Forelimb muscle (tissue), 1 donor: ENCODE measurements at places on chromosomes 4 and X. TPM values are rescaled to one million over a fixed set of nuclear protein-coding genes. Genes with fewer than 3 reads are reported as not detected.

The MAP3K15 gene
- 0.68 TPM for polyA plus RNA-seq

The PTPN13 gene
- polyA plus RNA-seq: 3.6 TPM

The SAGE1 gene
- polyA plus RNA-seq: not detected

The POF1B gene
- polyA plus RNA-seq: 0.05 TPM

The AFM gene
- polyA plus RNA-seq: not detected

The UGT2B11 gene
- not detected for polyA plus RNA-seq

The CFP gene
- polyA plus RNA-seq: 3.0 TPM

DNA sequence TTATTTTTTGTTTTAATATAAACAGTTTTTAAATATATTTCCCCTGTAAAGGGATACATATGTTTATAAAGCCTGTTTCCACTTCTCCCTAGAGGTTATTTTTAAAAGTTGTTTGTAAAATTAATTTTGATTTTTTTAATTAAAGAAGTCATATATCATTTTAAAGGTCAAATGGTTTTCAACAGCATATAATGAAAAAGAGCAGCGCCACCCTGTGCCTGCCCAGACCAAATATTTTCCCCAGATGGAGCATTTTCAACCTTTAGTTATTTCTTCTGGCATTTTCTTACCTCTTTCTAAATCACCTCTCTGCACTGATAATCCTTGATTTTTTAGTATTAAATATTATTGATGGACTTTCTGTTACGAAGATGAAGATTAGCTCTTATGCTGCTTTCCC lies 21.0 kb downstream of the MSX1 start:
- DNase-seq: no peak

DNA sequence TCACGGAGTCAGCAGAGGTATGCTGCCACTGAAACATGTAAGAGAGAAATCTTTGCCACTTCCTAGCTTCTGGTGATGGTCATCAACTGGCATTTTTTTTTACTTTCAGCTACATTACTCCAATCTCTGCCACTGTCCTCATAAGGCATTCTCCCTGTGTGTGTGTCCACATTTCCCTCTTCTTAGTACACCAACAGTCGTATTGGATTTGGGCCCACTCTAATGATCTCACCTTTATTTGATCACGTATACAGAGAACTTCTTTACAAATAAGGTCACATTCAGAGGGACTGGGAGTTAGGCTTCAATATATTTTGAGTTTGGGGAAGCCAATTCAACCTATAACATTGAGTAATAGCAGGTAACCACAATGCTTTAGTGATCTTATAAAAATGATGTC lies 649.1 kb downstream of the GRID2 start:
- DNase-seq: no peak

GRCh38 chr4:182855312-182855711 lies 61.9 kb downstream of the DCTD start:
- DNase-seq: no peak

DNA sequence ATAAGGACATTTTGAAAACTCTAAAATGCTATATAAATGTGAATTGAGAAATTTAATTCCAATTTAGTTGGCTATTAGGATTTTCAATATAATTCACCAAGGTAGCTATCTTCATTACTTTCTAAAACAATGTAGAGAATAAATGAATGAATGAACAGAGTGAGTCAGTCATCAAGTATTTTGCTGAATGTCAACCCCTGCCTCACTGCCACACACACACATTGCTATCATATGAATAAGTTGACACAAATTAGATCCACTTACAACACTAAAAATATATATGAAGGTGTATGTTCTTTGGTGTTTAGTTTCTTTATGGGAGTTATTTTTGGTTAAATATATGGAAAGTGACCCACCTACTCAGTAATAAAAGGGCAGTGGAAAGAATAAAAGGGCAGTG lies 141.4 kb upstream of the SMIM10 start:
- DNase-seq: no peak

DNA sequence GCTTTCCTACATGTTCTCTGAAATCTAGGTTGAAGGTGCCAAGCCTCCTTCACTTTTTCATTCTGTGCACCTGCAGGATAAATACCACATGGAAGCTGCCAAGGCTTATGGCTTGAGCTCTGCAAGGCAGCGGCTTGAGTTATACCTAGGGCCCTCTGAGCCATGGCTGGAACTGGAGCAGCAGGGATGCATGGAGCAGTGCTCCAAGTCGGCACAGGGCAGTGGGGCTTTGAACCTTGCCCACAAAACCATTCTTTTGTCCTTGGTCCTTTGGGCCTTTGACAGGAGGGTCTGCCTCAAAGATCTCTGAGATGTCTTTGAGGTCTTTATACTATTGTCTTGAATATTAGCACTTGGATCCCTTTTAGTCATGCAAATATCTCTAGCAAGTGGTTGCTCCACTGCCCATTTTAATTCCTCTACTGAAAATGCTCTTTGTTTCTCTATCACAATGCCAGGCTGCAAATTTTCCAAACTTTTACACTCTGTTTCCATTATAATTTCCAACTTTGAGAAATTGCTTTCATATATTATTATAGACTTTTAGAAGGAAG lies 536.2 kb upstream of the KLHL4 start:
- no peak for DNase-seq

DNA sequence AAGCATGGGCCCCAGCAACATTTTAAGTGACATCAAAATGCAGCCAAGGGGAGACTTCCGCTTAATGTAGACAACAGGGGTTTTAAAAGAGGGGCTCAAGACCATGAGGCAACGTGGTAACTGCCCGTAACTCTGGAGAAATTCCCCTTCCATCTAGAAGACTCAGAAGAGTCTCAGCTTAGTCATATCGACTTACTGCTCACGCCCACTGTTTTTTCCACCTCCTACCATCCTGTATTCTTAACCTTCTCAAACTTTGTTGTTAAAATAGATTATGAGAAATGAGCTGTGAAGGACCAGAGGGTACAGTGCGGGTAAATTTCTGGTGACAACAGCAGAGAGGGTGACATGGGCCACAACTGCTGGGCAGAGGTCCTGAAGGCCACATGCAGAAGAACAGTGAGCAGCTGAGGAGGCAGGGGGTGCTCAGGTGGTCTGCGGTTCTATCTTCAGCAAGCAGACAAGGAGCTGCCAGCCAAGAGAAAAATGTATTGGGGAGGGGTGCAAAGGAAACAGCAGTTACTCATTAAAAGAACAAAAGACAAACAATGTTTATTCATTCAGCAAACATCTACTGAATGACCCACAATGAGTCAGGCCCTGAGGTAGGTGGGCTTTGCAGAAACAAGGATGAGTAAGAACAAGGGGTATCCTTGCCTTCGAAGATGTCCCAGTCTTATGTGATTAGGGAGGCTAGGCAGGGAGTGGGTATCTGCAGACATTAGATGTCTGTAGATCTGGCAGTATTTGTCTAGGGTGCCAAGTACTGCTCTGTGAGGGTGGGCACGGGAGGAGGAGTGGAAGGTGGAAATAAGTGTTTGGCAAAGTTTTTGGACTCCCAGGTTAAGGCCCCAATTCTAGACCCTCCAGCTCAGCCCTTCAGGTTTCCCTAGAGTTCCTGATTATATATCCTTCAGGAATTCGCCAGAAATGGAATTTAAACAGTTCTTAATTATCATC lies 175.3 kb downstream of the TSPAN5 start:
- DNase-seq: no peak

DNA sequence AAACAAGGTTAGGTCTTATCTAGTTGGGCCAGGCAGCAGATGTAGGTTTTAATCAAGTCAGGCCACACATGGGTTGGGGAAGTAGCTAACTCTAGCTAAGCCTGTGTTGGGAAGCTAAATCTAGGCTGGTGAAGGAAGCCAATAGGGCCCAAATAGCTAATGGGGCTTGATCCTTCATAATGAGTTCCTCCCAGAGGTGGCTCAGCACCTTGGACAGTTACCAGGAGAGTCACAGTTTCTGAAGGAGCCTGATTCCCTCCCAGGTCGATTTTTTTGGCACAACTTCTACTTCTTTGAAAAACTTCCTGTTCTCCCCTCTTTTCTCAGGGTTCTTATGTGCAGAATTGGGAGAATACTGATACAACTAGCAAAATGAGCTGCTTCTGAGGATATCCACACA lies 242.5 kb upstream of the PRPS2 start:
- DNase-seq: no peak

- DNase-seq: no peak
Measured at GRCh38 chrX:10022273-10022541, 55.0 kb downstream of the CLDN34 start.

DNA sequence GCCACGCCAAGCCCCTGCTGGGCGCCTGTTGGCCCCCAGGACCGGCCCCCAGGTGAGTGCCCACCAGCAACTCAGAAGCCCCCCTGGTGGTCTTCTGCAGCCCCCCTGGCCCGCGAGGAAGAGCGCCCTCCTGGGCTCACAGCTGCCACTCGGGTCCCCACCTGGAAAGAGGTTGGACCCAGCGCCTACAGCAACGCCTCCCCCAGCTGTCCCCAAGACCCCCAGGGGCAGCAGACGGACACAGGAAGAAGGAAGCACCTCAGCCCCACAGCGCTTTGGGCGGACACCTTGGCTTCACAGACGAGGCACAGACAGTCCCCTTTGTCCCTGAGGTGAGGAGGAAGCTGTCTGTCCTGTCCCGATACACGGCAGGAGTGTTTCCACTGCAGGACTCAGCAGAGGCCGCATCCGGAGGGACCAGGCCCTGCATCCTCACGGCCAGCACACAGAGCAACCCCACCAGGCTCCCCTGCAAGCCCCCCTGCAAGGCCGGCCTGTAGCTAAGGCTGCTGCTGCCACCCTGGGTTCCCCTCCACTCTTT lies 115.6 kb upstream of the NKX1-1 start:
- DNase-seq: no peak

GRCh38 chrX:70338290-70338689 lies 48.4 kb downstream of the KIF4A start:
- no peak for DNase-seq
